ENCODE measurements at places on chromosomes 1 and 21.

GRCh38 chr1:91891454-91891853 is 5.5 kb upstream of the TGFBR3 start:
- no peak for DNase-seq

GRCh38 chr1:152228831-152229230 is 4.8 kb upstream of the HRNR start:
- DNase-seq = no peak

DNA sequence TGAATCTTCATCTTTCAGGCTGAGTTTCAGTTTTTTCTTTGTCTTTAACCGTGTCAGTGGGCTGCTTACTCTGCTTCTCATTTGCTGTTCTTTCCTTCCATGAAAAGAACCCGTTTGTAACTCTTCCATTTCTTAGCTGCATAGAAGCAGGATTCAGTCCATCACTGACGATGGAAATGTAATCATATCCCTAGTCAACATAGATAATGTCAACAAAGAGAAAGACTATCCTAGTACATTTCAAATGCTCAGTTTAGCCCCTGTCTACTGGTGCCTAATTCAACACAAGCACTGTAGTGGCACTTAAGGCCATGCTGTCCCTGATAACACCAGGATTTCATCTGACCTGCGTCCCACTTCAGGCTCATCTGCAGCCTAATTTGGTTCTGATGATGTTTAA is 376 bp downstream of the GBP1 start:
- DNase-seq = no peak

GRCh38 chr21:39175154-39175553 is 8.1 kb downstream of the PSMG1 start:
- DNase-seq = no peak

- no peak for DNase-seq
Measured at GRCh38 chr1:112524986-112525385, 16.2 kb downstream of the WNT2B start.

DNA sequence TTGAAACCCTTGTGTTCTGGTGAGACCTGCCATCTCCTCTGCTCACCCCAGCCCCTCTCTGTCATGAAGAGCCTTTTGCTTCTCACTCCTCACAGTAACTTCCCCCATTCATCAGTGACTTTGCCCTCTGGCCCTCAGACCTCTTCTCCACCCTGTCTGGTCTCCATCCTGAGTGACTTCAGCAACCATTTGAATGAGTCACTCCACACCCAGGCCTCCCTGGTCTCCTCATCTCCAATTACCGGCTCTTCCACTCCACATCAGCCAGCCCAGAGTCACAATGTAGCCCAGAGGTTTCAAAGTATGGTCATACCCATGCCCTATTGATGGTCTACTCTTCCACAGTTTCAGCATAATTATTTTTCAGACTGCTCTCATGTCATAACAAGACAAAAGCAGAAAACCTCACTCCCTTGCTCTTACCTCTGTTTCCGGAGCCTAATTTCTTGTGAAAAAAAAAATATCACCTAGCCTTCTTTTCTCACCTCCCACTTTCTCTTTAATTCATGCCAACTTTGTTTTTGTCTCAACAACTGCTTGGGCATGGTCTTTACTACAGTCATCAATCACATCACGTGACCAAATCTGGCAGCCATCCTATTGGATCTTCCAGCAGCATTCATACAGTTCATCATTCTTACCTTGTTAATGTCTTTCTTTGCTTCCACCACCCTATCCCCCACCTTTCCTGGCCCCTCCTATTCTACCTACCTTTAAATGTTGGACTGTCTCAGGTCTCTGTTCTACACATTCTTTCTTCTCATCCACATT is 35.6 kb upstream of the NEK7 start:
- no peak for DNase-seq

DNA sequence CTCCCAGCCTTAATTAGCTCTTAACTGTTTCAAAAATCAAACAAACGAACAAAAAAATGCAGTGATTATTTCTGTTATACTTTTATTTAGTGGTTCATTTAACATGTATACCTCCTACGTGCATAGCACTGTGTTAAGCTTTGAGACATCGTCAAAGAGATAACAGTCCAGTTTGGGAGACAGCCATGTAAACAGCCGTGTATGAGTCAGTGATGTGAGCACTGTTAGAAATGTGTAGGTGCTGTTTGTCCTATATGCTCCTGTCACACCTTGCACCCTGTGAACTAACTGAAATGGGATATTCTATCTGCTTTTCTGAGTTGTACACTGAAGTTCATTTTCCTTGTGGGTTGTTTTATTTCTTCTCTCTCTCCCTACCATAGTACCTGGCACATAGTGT is 109.7 kb upstream of the CACYBP start:
- DNase-seq = no peak

DNA sequence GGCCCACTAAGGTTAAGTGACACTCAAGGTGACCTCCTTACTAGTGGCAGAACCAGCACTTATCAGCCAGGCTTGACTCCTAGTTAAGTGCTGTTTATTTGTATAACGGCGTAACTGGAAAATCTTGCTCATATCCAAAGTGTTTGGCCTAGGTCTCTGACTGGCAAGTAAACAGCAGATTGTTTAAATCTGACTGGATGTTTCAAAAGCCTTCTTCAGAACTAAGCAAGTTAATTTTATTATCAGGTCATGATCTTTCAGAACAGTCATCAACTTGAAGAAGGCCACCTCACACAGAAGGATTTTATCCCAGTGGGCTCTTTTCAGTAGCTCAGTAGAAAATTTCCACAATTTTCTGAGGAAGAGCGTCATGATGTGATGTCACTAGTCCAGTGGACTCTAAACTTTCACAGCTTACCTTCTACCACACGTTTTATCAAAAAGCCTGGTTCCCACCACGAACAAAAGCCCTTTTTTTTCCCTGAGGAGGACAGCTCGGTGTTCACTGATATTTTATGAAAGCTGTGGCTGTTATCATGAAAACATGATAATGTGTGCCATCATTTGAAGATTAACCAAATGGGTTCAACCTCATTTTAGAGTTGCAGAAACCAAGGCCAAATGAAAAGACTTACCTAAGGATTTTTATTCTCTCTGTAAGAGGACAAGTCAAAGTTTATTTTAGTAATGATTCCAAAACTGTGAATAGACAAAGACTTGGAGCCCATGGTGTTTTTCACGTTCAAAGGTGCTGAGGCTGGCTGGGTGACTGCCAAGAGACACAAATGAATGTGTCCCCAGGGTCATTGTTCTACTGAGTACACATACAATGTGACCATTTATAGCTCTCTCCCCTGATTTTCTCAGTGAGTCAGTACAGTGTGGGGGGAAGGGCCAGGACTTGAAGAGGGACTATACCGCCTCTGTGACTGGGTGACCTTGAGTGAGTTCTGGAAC is 9.1 kb downstream of the SGIP1 start:
- DNase-seq = peak; percentile 10

DNA sequence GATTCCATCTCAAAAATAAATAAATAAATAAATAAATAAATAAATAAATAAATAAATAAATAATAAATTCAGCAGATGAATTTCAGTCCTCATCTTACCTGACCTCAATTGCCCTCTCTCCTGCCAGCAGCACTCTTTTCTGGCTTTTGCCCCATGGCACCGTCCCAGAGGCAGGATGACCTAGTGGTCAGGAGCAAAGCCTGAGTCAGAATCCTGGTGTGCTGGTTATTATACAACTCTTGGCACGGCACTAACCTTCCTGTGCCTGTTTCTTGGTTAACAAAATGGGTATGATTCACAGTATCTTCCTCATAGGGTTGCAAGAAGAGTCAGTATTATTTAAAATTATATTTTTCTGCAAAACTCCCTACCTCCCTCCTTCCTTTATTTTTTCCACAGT is 43.0 kb downstream of the NKAIN1 start:
- DNase-seq = no peak

GRCh38 chr1:151132335-151133017 is 14.0 kb downstream of the SEMA6C start:
- no peak for DNase-seq

- no peak for DNase-seq
Measured at GRCh38 chr1:24688033-24688432, 44.9 kb downstream of the SRRM1 start.

- no peak for DNase-seq
Measured at GRCh38 chr1:7136166-7136953, 351.1 kb downstream of the CAMTA1 start.

DNA sequence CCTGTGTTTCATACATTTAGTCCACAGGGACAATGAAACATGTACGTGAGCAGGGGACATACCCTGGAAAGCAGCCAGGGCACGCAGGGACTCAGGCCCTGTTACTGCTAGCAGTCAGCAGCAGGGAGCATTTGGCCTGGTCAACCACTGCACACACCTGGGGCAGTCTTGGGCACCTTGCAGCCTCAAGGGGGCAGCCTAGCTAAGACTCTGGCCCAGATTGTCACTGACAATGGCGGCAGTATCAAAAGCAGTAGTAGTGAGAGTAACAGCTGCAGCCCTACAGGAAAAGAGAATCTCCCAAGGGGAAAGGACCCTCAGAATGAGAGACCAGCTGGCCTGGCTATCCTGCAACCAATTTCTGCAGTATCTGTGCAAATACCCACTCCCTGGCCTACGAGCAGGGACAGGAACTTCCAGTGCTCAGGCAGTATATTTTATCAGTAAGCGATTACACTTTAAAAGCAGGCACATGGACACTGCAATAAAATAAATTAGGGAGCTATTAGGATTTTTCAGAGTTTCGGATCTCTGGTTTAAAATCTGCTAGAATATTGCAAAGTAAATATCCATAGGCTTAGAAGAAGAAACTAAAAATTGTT is 475.6 kb downstream of the LTN1 start:
- DNase-seq = no peak

DNA sequence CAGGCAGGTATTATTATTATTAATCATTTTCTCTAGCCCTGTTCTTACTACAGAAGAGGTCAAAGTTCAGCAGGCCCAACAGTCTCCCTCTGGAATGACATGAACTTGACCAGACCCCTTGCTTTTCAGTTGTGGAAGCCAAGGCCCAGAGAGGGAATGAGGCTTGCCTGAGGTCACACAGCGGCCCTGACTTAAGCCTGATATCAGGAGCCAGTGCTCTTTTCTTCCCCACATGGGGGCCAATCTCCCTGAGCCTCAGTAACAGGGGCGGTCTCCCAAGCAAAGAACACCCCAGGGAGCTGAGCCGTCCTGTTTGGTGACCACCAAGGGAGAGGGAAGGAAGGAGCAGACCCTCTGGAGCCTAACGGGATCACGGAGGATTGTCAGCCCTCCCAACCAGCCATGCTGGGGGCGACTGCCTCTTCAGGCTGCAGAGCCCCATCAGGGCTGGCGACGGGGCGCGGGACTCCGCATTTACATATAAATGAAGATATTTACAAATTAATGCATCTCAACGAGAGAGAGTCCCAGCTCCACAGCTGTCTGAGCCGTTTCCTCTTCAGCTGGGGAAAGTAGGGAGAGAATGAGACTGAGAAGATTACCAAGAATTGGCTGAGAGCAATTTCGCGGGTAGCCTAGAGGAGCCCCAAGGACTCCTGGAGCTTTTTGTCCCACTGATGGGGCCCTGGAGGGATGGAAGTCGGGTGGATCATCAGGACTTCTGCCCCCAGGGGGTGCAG is 186.1 kb upstream of the KLHDC7A start:
- DNase-seq = no peak

Data from NCI-H1417 treated with DMSO at 0.1 percent for 48 hours (cell line).